Right renal cortex interstitium (tissue), 3 donors: ENCODE measurements at places on chromosomes 5 and 9.

- no peak for DNase-seq
These were observed 386.9 kb downstream of the RAB3C start for GRCh38 chr5:58969795-58970194.

- no peak for DNase-seq
These were observed 21.7 kb downstream of the ITGA2 start for GRCh38 chr5:53010814-53011213.

GRCh38 chr5:36889264-36889663 lies 12.7 kb downstream of the NIPBL start:
- DNase-seq, result no peak

GRCh38 chr5:78592735-78593386 lies 55.7 kb downstream of the LHFPL2 start:
- DNase-seq, result no peak

DNA sequence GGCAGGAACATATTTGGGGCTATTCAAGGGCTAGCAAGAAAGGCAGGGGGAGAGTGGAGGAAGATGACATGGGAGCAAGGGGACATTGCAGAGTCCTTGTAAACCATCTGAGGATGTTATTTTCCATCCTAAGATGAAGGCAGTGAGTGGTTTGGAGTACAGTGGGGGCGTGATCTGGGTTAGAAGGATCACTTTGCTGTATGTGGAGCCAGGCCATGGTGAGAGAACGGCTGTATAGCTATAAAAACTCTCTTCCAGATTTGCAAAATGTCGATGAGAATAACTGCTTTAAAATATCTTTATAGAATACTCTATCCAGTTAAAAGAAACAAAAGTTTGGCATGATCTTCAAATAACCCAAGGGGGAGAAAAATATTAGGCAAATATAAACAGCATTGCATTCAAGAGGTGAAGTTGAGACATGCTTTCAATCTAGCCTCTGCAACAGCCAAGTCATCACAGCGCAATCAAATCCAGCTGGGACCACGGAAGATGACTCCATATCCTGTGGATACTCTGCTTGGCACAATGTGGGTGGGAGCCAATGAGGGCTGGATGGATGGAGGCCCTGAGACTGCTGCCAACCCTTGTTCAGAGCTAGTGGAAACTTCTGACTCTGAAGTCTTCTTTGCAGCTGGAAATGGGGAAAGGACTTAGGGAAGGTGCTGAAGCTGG lies 111.5 kb upstream of the BASP1 start:
- DNase-seq, result no peak

GRCh38 chr5:142428773-142429473 lies 104.1 kb upstream of the SPRY4 start:
- no peak for DNase-seq

DNA sequence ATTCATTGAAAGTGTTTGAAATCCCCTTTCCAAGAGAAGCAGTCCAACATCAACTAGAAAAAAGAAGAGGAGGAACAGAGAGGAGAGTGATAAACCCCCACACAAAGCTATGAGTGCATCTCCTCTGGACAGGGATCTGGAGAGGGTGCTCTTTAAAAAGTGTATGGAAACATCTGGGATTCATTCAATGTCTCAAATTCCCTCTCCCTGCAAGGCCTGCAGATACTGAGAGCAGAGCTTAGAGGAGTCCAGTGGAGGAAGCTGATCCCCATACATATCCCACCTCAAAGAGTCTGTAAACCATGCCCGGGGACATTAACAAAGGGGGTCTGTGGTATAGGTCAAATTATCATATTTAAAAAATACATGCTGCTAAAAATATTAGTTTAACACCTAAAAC lies 2.2 kb downstream of the SPOCK1 start:
- DNase-seq, result no peak

DNA sequence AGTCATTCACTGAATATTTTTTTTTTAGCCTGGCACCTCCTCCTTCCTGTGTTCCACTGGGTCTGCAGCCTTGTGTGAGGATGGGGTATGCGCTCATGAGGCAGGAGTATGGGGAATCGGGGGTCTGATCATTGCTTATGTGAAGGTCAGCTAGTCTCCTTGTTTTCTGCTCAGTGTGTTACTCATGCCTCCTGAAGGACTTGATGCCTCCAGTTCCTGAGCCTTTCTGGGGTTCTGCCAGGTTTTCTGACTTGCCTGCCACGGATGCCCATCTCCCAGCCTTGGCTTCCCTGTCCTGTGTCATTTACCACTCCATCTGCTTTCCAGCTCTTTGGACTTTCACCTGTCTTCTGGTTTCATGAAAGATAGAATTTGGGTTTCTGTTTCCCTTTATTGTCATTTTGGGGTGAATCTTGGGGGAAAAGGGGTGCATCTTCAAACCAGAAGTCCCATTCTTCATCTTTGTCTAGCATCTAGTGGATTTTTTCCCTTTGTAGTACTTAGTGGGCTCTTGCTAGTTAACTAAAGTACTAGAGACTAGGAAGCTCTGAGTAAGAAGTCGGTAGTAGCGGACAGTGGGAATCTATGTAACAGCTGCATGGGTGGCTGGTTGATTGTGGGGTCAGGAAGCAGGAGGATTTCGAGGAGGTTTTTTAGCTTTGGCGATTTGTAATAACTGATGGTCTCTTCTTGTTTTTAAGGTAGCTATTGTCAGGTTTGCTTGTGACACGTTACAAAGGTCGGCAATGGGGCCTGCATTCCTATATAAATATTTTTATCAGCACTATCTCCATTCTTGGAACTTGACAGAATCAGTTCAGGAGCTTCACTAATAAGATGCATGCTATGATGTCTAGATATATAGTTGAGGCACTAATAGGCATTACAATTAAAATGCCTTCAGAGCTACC lies 8.2 kb downstream of the OTULIN start:
- DNase-seq, result no peak

- no peak for DNase-seq
These were observed 2.0 kb downstream of the TMEM8B start for GRCh38 chr9:35831040-35831439.

DNA sequence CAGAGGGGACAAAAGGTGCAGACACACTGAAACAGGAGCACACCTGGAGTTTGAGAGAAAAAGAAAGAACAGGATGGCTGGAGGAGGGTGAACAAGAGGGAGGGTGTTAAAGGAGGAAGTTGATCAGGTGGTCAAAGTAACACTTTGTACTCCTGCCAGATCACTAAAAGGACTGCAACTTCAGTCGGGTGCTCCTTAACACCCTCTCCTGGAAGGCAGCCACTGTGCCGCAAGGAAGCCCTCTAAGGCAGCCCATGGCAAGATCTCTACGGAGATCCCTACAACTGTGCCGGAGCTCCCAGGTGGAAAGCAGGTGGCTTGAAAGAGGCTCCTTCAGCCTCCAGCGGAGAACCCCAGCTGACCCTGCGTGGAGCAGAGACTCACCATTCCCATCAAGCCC lies 124.4 kb upstream of the MSX2 start:
- no peak for DNase-seq
